H54 (cell line): ENCODE measurements at places on chromosomes 1 and 21.

GRCh38 chr1:19712928-19713327, 48.3 kb downstream of the HTR6 start:
- no peak for DNase-seq

DNA sequence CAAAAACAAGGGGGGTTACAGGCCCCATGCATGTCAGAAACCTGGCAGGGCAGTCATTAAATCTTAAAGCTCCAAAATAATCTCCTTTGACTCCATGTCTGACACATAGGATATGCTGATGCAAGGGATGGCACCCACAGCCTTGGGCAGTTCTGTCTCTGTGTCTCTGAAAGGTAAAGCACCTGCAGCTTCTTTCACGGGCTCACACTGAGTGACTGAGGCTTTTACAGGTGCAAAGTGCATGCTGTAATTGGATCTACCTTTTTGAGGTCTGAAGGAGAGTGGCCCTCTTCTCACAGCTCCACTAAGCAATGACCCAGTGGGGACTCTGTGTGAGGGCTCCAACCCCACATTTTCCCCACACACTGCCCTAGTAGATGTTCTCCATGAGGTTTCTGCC, 1309.0 kb upstream of the B3GALT2 start:
- DNase-seq = no peak

DNA sequence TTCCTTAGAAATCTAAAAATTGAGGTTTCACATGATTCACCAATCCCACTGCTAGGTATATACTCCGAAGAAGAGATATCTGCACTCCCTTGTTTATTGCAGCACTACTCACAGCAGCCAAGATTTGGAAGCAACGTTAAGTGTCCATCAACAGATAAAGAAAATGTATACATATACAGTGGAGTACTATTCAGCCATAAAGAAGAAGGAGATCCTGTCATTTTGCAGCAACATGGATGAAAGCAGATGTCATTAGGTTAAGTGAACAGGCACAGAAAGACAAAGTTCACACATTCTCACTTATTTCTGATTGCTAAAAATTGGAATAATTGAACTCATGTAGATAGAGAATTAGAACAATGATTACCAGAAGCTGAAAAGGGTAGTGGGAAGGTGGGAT, 56.4 kb downstream of the RABGAP1L start:
- DNase-seq = no peak

DNA sequence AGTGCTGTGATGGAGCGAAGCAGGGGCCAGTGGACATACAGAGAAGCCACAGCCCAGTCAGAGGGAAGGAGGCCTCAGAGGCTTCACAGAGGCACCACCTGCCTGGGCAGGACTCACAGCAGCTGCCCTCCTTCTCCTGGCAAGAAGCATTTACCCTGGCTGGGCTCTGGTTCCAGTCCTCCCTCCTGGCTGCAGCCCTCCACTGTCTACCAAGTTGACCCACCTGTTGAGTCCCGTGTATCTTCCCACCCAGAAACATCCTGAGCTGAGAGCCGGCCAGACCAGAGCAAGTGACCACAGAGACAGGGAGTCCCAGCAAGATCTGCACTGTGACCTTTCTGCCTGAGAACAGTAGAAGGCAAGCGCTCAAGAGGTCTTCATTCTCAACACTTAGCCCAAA, 49.7 kb downstream of the GLIS1 start:
- no peak for DNase-seq

GRCh38 chr1:169392406-169392805, 24.4 kb downstream of the BLZF1 start:
- DNase-seq = no peak

- no peak for DNase-seq
Observed at GRCh38 chr1:234143681-234144080, 229.6 kb upstream of the COA6 start.

GRCh38 chr1:6116137-6116536, 64.0 kb downstream of the CHD5 start:
- no peak for DNase-seq

DNA sequence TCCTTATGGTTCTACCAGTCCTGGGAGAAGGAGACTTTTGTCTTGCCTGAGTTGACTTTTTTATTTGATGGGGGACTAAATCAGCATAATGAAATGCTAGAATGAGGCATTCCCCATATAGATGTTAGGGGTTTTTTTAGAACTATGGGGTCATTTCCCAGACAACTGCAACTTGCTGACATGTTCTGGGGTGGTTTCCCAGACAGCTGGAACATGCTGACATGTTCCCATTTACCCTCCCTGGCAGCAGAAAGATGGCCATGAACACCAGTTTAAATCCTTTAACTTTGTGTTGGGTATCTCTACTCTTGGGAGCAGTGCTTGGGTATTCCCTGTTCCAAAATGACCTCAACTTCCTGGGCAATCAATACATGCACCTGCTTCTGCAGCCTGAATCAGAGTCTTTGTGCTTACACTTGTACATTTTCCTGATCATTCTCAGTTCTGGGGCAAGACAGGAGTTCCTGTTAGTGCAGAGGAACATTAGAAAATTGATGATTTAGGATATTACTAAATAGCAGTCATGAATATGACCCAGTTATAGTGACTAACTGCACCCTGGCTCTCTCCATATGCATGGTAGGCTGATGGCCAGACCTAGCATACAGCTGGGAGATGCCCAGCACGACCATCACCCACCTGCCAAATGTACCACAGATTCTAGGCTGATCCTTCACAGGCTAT, 75.4 kb upstream of the CD5L start:
- DNase-seq = no peak

- DNase-seq = no peak
Observed at GRCh38 chr1:41529621-41530395, 45.3 kb upstream of the EDN2 start.

GRCh38 chr1:204416589-204417073, 5.0 kb upstream of the PPP1R15B start:
- no peak for DNase-seq

- no peak for DNase-seq
Observed at GRCh38 chr1:27374362-27375086, at the start of gene FCN3. FCN3 (minus strand) TSS chr1:27374824; CDS start chr1:27374818, 6 bp downstream.

- no peak for DNase-seq
Observed at GRCh38 chr1:20423169-20423795, 62.7 kb downstream of the CAMK2N1 start.

DNA sequence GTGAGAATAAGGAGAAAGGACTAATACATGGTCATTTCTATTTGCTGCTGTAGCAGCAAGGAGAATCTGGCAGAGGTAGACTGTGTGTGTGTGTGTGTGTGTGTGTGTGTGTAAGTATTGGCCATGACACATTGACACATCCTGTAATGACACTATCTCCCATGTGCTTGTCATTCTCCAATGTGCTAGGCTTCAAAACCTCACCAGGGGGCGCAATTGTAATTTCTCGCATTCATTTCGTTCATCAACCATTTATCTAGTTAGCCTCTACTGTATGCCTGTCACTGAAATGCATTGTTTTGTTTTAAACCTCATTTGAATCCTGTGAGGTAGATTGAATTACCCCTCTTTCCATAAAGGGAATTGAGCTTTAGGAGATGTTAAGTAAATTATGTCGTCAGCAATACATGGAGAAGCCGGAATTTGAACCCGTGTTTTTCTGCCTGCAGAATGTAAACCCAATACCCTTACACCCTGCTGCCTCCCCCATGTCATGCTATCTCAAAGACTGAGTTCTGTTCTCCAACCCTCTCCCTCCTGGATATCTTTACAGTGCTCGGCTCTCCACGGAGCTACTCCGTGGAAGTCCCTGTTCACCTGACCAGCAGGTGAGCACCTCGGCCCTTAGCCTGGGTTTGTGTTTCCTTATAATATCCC, 100.8 kb downstream of the UCK2 start:
- DNase-seq = peak; percentile 41

DNA sequence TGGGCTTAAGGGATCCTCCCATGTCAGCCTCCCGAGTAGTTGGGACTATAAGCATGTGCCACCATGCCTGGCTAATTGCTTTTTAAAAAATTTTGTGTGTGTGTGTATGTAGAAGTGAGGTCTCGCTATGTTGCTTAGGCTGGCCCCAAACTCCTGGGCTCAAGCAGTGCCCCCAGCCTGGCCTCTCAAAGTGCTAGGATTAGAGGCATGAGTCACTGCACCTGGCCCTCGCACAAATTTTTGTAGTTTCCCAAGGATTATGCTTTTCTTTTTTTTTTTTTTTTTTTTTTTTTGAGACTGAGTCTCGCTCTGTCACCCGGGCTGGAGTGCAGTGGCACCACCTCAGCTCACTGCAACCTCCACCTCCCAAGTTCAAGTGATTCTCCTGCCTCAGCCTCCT, 144.4 kb upstream of the HNRNPU start:
- DNase-seq = no peak

GRCh38 chr1:67886076-67886475, 52.8 kb upstream of the GNG12 start:
- no peak for DNase-seq

GRCh38 chr21:38936240-38936639, 130.5 kb downstream of the ETS2 start:
- no peak for DNase-seq

DNA sequence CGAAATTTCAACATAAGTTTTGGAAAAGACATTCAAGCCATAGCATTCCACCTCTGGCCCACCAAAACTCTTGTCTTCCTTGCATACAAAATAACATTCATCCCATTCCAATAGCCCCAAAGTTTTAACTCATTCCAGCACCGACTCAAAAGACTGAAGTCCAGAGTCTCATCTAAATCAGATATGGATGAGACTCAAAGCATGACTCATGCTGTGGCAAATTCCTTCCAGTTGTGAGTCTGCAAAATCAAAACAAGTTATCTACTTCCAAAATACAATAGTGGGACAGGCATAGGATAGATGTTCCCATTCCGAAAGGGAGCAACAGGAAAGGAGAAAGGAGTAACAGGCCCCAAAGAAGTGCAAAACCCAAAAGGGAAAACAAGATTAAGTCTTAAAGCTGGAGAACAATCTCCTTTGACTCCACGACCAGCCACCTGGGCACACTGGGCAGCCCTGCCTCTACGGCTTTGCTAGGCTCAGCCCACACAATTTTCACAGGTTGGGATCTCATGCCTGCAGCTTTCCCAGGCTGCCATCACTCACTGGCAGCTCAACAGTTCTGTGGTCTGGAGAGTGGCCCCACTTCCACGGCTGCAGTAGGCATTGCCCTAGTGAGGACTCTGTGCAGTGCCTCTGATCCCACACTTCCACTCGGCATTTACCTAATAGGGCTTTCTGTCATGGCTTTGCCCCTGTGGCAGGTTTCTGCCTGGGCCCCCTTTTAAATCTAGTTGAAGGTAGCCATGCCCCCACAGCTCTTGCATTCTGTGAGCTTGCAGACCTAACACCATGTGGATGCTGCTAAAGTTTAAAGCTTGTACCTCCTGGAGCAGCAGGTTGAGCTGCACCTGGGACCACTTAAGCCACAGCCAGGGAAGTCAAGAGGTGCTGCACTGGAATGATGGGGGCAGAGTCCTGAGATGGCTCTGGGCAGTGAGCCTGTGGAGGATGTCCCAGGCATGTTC, 51.0 kb downstream of the RUNX3 start:
- no peak for DNase-seq

- no peak for DNase-seq
Observed at GRCh38 chr1:162191396-162192305, 122.2 kb downstream of the NOS1AP start.

DNA sequence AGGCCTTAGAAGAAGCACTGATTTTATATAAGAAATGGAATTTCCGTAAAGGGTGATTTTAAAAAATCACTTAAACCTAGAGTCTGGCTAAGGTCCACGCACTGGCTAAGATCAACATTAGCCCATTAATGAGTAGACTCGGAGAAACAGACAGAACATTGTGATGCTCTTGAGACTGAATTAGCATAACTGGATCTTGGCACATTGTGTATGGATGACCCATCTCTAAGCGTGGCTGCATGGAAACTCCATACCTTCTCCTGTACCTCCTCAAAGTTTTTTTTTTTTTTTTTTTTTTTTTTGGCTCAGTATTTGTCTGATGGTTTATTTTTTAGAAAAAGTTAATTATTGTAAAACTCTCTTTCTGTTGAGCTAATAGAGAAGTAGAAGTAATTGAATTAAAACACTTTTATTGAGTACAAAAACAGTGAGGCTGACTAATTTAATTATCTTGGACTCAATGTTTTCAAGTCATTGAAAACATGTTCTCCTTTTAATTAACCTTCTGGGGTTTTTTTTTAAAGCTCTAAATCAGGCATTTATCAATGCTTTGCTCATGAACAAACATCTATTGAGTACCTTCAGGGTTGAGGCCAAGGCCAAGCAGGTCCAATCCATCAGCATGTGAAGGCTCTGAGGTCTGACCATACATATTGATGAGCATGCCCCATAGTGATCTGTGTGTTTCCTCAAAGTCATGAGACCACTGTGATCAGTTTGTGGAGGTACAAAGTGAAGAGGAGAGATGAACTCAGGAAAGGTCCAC, 74.0 kb downstream of the TLR5 start:
- no peak for DNase-seq

GRCh38 chr21:34344584-34344983, 19.2 kb upstream of the KCNE2 start:
- no peak for DNase-seq

DNA sequence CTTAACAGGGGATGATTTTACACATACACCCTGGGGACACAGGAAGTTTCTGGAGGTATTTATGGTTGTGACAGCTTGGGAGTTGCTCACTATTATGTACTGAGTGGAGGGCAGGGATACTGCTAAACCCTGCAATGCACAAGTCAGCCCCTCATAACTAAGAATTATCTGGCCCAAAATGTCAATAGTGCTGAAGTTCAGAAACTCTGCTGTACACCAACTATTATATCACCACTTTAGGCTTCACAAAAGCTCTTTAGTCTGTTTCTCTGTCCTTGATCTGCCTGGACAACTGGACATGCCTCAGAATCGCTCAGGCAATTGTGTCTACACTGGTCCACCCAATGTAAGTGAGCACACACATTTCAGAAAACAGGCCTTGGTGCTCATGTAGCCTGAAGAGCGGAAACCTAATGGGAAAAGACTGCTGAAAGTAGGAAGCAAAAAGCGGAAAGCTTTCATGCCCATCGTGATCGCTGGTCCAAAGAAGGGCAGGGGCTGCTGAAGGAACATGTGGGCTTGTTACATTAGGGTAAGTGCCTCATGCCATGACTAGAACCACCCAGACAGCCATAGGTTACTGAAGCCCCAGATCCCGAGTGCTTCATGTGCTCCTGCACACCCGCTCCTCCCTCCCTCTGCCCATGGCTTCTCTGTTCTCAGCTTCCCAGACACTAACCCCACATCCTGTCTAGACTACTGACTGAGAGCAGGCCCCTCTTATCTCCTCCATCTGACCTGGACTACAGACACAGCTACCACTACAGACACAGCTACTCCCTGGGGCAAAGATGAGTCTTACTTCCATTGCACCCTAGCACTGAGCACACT, 73.5 kb downstream of the LRIG2 start:
- DNase-seq = no peak

DNA sequence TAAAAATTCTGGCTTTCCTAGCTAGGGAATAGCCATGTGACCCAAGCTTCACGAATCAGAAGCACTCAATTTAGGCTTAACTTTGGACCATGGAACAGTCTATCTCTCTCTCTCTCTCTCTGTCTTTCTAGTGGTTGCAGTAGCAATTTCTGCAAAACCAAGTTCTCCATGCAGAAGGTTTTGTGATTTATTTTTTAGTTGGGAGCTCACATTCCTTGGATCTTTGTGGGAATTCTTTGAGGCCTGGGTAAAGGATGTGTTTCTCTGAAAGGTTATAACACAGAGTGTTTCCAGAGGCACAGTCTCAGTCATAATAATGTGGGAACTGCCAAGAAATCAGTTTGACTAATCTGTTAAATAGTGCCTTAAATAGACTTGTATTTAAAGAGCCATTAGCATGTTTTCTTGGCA, 112.3 kb upstream of the COL11A1 start:
- no peak for DNase-seq
